ENCODE measurements at places on chromosomes 2 and 18.

DNA sequence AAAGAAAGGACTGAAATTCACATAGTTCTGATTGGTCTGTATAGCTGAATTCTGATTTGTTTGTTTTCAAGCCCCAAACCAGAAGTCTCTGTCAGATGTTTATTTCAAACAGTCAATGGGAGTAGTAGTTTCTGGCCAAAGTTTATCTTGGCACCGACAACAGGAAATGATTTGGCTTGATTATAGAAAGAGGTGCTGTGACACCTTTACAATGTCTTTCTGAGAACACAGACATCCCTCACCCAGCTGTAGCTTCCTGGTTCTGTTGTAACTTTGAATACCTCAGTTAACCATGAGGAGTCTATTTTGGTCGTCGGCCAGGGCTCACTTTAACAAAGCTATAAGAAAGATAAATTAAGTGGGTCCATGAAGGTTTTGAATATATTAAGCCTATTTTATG lies 545.0 kb upstream of the ZNF804A start:
- DNase-seq, result no peak

DNA sequence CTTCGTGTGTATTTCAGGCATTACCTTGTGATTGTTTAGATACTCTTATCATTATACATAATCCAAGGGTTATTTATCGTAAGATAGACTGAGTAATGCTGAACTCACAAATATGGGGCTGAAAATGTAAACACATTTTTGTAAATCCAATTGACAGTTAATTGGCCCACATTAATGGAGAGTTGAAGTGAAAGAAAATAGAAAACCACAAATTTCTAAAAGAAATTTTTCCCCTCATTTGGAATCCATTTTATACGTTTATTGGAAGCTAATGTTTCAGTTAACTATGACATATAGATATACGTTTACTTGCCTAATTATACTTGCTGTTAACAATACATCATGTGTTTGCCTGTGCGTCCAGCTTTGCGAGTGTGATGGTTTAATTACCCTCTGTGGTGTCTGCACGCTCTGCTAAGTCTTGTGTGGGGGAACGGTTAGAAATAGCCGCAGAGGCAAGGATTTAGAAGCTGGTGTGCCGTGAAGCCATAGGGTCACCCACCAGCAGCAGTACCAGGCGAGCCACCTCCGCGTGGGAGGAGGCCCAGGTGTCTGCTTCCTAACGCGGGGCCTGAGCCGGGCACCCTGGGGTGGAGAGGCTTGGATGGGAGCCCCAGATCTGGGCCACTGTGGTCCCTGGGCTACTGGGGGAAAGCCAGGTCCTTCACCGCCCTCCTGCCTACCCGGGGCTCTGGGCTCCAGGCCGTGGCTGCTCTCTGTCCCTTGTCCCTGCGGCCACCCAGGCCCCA lies 38.0 kb downstream of the TSHZ1 start:
- DNase-seq, result no peak

GRCh38 chr2:55049043-55049820 lies 1.0 kb downstream of the RTN4 start:
- DNase-seq, result peak; percentile 83

DNA sequence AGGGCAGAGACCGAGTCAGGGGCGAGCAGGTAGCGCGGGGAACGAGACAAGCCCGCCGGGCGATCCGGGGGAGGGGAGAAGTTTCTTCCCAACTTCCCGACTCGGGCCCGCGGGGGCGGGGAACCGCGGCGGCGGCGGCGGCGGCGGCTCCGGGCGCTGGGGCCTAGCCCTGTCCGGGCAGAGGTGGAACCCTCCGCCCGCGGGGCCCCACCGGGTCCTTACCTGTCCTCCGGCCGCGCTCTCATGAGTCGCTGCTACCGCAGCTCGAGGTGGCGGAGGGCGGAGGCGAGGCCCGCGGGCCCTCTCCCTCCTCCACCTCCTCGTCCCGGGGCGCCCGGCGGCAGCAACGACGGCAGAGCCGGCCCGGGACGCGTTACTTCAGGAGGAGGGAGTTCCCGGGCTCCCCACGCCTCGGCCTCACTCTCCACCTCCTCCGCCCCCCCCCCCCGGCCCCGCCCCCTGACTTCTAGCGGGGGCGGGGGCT lies at the start of gene YES1:
Gene YES1 (minus strand): TSS at position 351 of the 484 bp plus-strand sequence. CDS start 55,415 bp downstream, outside the sequence.
- peak; percentile 80 for DNase-seq

- peak; percentile 13 for DNase-seq
Observed at GRCh38 chr2:239629926-239630617, 229.3 kb upstream of the HDAC4 start.

GRCh38 chr2:50546790-50547189 lies 485.1 kb downstream of the NRXN1 start:
- no peak for DNase-seq

DNA sequence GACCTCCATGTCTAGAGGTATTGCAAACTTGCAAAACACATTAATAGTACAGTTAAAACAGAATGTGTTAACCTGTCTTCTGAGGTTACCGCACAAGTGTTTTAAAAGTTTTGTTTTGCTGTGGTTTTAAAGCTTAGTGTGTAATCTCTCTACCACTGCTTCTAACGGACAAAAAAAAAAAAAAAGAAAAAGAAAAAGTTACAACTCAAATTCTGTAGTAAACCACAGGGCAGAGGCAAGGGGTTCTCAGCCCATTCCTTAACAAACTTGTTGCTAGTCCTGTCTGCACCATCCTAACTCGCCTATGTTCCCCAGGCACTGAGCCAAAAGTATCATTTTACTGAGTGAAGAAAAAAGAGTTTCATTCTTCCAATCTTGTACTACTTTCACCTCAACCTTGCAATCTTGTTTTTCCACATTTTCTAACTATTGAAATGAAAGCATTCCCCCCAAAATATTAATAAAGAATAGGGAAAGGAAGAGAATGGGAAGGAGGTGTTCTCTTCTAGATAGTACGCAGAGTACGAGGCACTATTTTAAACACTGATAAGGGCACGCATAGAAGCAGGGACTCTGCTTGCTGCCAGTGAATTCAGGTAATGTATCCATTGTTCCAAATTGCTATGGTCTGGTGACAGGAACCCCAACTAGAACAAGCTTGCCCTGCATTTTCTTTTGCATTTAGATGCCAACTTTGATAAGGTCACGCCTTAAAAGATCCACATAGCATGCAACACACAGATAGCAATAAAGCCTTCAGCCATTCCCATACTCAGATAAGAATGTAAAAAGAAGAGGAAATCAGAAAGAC lies 47.1 kb downstream of the IKZF2 start:
- peak; percentile 21 for DNase-seq

GRCh38 chr2:129458436-129458835 lies 521.0 kb upstream of the RAB6C start:
- DNase-seq, result no peak

DNA sequence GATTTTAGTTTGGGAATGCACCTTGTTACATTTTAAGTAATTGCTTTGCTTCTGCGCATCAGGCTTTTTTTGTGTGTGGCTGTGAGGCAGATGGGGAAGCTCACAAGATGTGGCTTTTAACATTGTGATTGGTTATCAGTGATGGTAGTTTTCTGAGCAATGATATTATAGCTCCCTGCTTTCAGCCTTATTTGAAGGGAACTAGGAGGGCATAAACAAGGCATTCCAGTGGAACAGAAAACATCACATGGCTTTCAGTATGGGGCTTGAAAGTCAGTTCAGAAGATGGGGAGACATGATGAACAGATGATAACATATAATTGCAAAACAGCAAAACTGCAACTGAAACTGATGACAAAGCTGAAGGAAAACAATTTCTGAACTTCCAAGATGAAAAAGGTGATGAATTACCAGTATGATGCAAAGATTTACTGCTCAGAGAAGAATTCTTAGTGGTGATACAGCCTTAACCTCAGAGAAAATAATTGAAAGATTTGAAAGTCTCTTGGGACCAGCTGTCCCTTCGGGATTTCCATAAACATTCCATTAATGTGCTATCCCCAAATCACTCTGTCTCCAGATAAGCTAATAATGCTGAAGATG lies 439.7 kb downstream of the RND3 start:
- no peak for DNase-seq

DNA sequence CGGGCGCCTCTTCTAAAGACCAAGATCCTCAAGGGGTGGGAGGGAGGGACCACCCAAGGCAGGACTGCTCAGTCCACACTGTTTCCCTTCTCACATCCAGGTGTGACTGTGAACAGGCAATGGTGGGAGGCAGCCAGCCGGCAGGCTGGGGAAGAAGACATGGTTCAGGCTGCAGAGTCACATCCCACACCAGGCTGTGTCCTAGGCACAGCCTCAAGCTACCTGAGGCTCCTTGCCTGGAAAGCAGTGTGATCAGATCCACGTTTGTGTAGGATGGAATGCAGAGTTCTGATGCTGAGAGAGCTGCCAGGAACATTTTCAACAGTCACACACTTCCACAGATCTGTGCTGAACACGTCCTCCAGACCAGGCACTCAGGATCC lies 16.4 kb downstream of the SLC66A2 start:
- DNase-seq, result no peak
